Bronchial epithelial cell (primary cell): ENCODE measurements at places on chromosomes 6 and 20. TPM values are rescaled to one million over a fixed set of nuclear protein-coding genes. Genes with fewer than 3 reads are reported as not detected.

Gene GABRR2
- under 0.01 and 0.26 TPM in 2 replicates for total RNA-seq

Gene FUT9
- under 0.01 TPM in 1 of 2 replicates, not detected in the other for total RNA-seq

Gene BPIFA1
- not detected in 2 replicates for total RNA-seq

Gene KHDC1L
- total RNA-seq, result not detected in 2 replicates

Gene CNBD2
- total RNA-seq, result 1.5 and 1.8 TPM in 2 replicates

Gene SPATS1
- not detected in 2 replicates for total RNA-seq

Gene TFAP2B
- total RNA-seq, result not detected in 2 replicates

Gene TRIM31
- 0.13 TPM in 1 of 2 replicates, not detected in the other for total RNA-seq

Gene LPA
- total RNA-seq, result 0.26 TPM in 2 replicates

Gene DNAH8
- total RNA-seq, result not detected in 2 replicates

Gene WDR27
- total RNA-seq, result 16.8 and 21.8 TPM in 2 replicates
